ENCODE measurements at places on chromosomes 6 and 20. TPM values are rescaled to one million over a fixed set of nuclear protein-coding genes. Genes with fewer than 3 reads are reported as not detected.
A peak's percentile ranks its signal among the peaks of the same experiment; 100 is the strongest.

The WFDC12 gene
- total RNA-seq: 4.4 TPM

The DSN1 gene
- total RNA-seq: 4.7 TPM

The NKX2-4 gene
- total RNA-seq: not detected

The CLPSL1 gene
- total RNA-seq: not detected

The PKHD1 gene
- total RNA-seq: 0.49 TPM

DNA sequence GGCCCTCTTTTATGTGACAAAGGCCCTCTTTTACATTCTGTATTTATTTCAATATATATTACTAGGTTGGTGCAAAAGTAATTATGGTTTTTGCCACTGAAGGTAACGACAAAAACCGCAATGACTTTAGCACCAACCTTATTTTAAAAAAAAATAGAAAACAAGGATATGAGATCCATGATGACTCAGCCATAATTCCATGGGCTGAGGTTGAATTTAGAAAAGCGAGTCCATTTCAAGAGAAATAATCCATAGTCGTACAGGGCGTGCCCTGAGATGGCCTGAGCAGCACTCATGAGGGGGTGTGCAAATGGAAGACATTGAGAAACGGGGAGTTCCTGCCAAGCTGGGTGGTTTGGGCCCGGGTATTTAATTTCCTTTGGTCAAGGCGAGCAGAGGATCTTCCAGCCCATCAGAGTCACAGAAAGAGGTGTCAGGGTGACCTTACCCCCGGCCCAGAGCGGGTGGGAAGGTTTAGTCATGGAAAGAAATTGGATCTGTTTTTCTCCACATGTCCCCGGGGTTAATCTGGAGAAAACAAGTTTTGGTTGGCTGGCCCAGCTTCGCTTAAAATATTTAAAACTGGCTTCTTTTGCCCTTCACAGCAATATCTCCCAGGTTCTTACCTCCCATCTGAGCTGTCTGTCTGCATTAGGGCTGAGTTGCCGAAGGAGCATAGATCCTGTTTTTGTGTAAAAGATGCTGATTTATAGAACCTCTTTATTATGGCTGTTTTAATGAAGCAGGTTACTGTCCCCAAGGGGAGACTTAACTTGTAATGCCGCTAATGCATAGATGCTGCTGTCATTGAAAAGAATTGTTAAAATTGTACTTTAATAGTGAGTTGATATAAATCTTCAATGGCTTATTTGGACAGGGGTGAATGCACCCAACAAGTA is 255.6 kb downstream of the PREX1 start:
- H3K36me3 ChIP-seq: no peaks in the 10 kb centered on the region
- no peak for DNase-seq
- no peak overlapping the region for H3K4me3 ChIP-seq
- H3K27ac ChIP-seq: peak overlapping the region; percentile 50

The HAO1 gene
- not detected for total RNA-seq

GRCh38 chr6:3389390-3390167 is 67.3 kb downstream of the SLC22A23 start:
- no peaks in the 10 kb centered on the region for H3K27me3 ChIP-seq
- DNase-seq: no peak
- H3K4me3 ChIP-seq: no peak overlapping the region
- no peaks in the 10 kb centered on the region for H3K36me3 ChIP-seq
- H3K4me1 ChIP-seq: peaks cover 49% of the 10 kb centered on the region

All from vagina (tissue), 2 donors.